Foreskin melanocyte (primary cell): ENCODE measurements at places on chromosomes 7 and 10.

- no peak for DNase-seq
These were observed 375.5 kb upstream of the LRRTM3 start for GRCh38 chr10:66550351-66550750.

- DNase-seq = no peak
These were observed 113.1 kb upstream of the PDLIM1 start for GRCh38 chr10:95403700-95404461.

DNA sequence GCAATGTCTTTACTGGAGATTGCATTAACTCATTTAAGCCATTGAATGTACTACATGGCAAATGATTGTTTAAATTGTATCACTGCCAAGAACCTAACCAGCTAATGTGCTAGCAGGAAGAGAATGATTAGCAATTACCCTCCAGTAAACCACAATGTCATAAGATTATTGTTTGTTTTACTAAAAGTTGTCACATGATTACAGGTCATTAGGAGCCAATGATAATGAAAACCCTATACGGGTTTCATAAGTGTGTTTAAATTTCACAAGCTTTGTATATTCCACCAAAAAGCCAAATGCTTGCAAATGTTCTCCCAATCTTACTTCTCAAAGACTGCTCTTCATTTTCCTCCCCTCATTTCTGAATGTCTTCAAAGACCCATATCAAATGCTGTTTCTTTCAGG is 76.5 kb upstream of the PPP1R3C start:
- no peak for DNase-seq

DNA sequence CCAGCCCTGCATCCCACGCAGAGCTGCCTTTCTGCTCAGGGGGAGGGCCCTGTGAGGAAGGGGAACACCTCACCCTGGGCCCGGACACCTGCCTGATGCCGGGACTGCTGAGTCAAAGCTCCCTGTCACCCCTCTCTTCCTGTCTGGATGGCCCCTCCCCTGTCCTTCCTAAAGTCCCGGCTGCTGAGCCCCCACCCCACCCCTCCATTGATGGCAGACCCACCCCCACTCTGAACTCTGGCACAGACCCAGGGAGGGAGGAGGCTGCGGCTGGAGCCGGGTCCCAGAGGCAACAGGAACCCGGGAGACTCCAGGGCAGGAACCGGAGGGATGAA is 78.7 kb downstream of the ELFN1 start:
- no peak for DNase-seq

- no peak for DNase-seq
These were observed 86.8 kb downstream of the GPR158 start for GRCh38 chr10:25261558-25261957.

GRCh38 chr10:27625452-27626211 is 120.0 kb downstream of the MKX start:
- no peak for DNase-seq

- no peak for DNase-seq
These were observed 162.4 kb upstream of the MDFIC start for GRCh38 chr7:114759347-114760062.

DNA sequence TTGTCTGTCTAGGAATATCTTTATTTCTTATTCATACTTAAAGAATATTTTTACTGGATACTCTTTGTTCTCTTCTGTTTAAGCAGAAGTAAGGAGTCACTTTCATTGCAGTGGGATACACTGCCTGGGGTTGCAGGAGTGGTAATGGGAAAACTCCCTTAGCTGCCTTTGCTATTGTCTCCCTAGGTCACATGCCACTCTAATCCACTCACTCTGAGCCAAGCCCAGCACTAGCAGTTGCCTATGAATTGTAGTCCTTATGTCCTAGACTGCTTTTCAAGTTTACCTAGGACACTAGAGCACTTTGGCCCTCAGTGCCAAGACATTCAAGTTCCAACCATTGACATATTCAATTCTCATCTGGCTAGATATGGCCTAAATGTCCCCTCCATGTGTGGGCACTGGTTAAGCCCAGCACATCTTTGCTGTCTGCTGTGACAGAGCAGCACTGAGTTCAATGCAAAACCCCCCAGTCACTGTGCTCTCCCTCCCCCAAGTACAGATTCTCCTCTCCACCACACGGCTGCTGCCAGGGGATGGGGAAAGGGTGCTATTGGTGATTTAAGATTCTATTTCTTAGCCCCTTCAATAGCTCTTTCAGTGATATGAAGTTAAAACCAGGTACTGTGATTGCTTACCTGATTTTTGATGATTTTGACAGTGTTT is 991.7 kb upstream of the KCND2 start:
- no peak for DNase-seq

GRCh38 chr10:112721080-112721698 is 228.9 kb upstream of the TCF7L2 start:
- peak; percentile 59 for DNase-seq

GRCh38 chr10:27822301-27822700 is 76.7 kb upstream of the MKX start:
- DNase-seq = no peak

DNA sequence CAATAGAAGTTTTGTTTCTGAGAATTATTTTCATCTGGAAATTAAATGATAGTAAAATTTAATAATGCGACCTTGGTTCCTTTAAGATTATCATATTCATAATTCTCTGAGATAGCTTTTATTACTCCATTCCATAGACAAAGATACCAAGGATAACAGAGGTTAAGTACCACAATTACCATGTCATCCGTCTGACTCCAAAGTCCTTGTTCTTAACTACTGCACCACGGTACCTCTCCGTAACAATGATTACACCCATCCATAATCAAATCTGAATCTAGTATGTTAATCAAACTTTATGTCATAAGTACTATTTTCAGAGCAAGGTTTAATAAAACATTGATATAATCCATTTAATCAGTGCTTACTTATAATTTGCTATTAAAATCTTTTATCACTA is 8.4 kb downstream of the ZDHHC6 start:
- DNase-seq = no peak

DNA sequence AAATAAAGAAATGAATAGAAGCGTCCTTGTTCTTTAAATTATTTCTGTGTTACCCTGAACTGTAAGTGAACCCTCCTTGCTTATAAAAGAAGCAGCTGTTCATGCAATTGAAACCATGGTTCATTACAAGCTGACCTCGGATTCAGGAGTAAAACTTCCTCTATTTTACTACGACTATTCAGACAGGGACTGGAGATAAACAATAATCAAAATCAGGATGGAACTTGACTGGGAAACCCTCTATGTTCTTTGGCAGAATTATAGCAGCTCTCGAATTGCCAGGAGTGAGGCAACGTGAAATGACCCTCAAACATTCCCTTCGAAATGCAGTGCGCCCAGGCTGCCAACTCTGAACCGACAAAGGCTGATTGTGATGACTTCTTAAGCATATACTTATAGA is 172.1 kb downstream of the CYP26A1 start:
- peak; percentile 92 for DNase-seq

DNA sequence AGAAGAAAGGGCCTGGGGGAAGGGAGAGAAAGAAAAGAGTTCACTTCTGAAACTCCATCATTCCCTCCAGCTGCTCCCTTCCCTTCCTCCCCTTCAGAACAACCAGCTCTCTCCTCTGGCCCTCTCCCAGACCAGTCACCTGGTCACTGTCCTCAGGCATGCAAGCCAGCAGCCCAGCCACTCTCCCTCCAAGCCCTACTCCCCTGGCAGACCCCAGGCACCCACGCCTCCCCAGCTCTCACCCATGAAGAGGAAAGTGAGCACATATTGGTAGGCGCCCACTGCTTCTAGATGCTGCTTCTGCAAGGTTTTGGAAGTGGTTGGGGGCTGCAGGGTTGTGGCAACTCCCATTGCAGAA is 353 bp downstream of the MOGAT3 start:
- DNase-seq = no peak

GRCh38 chr7:133353775-133354174 is 100.9 kb downstream of the EXOC4 start:
- DNase-seq = no peak

DNA sequence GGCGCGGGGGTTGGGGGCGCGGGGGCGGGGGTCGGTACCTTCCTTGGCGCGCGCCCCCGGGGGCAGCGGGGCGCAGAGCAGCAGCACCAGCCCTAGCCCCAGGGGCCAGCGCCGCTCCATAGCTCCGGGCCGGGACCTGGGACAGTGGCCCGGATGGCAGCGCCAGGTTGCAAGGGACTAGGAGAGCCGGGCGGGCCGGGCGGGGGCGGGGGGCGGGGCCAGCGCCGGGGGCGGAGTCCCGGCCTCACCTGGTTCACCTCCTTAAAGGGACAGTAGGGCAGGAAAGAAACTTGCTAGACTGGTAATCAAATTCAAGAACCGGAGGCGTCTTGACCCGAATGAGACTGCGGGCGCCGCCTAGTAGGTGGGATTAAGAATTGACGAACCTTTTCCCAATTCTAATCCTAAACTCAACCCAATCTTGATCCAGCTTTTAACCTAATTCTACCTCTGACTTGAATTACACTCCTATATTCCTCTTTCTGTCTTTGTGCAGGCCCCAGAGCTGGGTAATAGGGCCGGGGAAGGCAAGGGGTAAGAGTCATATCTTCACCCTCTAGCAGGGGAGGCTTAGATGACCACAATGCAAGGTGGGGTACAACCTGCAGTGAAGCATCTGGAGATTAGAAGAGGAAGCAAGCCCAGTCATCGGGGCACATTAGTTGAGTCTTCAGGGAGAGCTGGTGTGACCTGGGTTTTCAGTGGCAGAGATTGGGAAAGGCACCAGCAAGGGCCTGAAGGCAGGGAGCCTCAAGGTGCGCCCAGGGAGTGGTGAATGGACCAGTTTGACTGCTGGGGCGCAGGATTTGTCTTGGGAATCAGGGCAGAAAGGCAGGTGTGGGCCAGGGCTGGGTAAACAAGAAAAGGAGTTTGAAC is at the start of gene EPHA1:
Gene EPHA1 (minus strand): TSS at position 171 of the 876 bp plus-strand sequence. CDS start 51 bp downstream, at position 120.
- no peak for DNase-seq

- no peak for DNase-seq
These were observed 284.3 kb downstream of the SKAP2 start for GRCh38 chr7:26580064-26580591.

DNA sequence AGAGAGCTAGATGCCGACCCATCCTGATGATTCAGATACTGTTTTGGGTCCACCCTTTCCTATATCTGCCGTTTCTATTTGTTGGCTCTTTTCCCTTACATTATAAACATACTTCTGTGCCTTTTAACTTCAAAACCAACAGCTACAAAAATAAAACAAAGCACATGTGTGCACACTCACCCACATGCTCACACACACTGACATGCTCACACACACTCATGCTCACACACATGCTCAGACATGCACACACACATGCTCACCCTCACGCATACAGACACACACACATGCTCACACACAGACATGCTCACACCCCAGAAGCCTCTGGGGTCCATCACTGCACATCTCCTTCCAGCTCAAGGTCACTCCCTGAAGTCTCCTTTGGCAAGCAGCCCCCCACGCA is 88.1 kb downstream of the TCERG1L start:
- DNase-seq = no peak

- no peak for DNase-seq
These were observed 96.4 kb downstream of the ARHGAP12 start for GRCh38 chr10:31832261-31832660.

GRCh38 chr10:109618301-109618700 is 305.0 kb downstream of the XPNPEP1 start:
- no peak for DNase-seq

DNA sequence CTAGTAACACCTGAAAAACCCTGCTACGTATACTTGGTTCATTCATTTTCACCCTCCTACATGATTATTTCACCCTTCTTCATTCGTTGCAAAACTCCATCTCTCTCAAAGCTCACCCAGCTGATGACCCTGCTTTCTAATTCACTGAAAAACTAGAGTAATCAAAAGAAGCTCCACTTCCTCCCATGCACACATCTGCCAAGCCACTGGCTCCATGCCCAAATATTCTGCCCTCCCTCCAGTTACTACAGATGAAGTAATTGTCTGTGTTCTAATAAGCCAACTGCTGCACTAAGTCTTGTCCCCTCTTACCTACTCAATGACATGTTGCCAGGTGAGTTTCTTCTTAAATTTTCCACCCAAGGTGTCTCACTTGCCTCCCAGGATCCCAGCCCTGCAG is 96.9 kb upstream of the CCDC71L start:
- peak; percentile 53 for DNase-seq

- DNase-seq = no peak
These were observed 54.1 kb upstream of the ANTXRL start for GRCh38 chr10:46232666-46233065.

- DNase-seq = no peak
These were observed 230.4 kb downstream of the USP6NL start for GRCh38 chr10:11381023-11381422.

GRCh38 chr7:118844748-118845147 is 620.2 kb downstream of the ANKRD7 start:
- DNase-seq = peak; percentile 10

DNA sequence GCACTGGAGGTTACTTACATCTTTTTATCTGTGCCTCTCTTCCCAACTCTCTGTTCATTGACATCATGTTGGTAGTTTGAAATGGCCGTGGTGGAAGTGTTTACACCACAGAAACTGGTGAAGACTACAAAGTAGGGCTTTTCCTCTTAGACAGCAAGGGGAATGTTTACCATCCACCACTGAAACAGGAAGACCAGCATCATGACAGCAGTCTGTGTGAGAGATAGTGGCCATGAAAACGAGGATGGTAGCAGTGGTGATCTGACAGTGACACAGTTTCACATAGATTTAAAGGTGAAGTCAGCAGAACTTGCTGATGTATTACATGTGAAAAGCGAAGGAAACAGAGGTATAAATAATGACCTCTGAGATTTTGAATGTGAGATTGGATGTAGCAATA is 115.7 kb downstream of the CCDC71L start:
- DNase-seq = no peak

GRCh38 chr10:68163735-68164134 is 54.4 kb downstream of the MYPN start:
- DNase-seq = no peak

GRCh38 chr10:130481936-130482335 is 345.7 kb downstream of the GLRX3 start:
- DNase-seq = no peak

GRCh38 chr7:104179178-104179577 is 28.6 kb downstream of the ORC5 start:
- DNase-seq = no peak

DNA sequence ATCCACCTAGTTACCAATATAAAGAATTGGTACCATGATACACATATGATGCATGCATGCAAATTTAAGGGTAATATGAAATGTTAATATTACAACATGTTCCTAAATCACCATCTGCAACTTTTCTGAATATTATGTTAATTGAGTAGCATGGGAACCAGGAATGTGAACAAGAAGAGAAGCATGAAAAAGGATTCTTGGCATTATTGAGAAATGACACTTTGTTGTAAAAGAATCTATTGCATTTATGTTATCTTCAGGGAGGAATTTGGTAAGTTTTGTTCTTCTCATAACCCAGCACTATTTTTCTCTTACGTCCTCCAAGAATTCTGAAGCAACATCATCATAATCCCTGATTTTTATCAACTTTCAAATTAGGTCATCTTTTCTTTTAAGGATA is 159.9 kb upstream of the SLC25A13 start:
- no peak for DNase-seq

GRCh38 chr10:30509508-30509907 is 75.5 kb downstream of the MAP3K8 start:
- DNase-seq = no peak
